Prostate gland (tissue), 2 donors: ENCODE measurements at places on chromosomes 7 and 10. TPM values are rescaled to one million over a fixed set of nuclear protein-coding genes. Genes with fewer than 3 reads are reported as not detected.

Gene GPRIN2
- total RNA-seq, result 4.3 TPM

Gene C7orf33
- not detected for total RNA-seq

Gene DMBT1
- total RNA-seq, result 0.51 TPM

Gene MXI1
- total RNA-seq, result 36.3 TPM

Gene FAM20C
- 37.8 TPM for total RNA-seq

Gene SPAM1
- total RNA-seq, result not detected

Gene CTNNA3
- 7.2 TPM for total RNA-seq

Gene NRCAM
- total RNA-seq, result 1.1 TPM

Gene ZNF775
- 14.4 TPM for total RNA-seq

Gene ABCF2
- 23.3 TPM for total RNA-seq

Gene OR2F2
- total RNA-seq, result not detected

Gene MSMB
- total RNA-seq, result 1,381 TPM
